ENCODE measurements at places on chromosomes 4 and X.

GRCh38 chr4:78781924-78782323, 5.8 kb downstream of the BMP2K start:
- no peak for DNase-seq

DNA sequence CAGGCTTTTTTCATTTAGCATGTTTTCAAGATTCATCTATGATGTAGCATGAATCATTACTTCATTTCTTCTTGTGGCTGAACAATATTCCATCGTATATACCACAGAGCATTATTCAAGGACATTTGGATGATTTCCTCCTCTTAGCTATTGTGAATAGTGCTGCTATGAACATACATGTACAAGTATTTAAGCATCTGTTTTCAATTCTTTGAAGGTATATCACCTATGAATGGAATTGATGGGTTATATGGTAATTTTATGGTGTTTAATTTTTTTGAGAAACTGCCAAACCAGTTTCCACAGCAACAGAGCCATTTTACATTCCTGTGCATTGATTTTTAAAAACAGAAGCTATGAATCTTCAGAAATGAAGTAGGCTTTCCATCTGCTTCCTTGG, 36.1 kb upstream of the WDR19 start:
- DNase-seq = no peak

GRCh38 chrX:46837558-46838485, 979 bp downstream of the RP2 start:
- DNase-seq = no peak

DNA sequence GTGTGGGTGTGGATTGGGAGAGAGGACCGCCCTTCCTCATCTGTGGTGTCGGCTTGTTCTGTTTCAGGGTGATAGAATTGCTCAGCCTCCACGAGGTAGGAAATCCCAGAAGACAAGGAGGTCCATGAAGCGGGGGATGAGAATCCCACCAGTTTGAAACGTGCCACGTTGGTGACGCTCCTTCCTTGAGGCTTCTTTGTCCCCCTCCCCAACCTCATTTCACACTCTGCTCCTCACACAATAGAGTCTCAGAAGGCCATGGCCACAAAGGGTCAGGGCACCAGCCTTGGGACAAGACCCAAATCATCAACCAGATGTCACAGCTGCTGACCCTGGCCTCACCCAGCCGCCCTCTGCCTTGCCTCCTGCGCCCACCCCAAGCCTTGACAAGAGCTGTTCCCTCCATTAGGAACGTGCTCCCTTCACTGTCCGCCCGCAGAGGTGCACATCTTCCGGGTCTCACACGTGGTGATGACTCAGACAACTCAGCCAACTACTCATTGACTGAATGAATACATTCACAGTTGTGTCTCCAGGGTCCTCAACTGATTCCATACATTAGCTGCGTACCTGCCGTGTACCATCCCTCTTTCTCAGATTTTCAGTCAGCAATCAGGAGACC, 18.3 kb downstream of the BLOC1S4 start:
- DNase-seq = no peak

- no peak for DNase-seq
Observed at GRCh38 chr4:189804894-189805293, 135.8 kb upstream of the FRG1 start.

DNA sequence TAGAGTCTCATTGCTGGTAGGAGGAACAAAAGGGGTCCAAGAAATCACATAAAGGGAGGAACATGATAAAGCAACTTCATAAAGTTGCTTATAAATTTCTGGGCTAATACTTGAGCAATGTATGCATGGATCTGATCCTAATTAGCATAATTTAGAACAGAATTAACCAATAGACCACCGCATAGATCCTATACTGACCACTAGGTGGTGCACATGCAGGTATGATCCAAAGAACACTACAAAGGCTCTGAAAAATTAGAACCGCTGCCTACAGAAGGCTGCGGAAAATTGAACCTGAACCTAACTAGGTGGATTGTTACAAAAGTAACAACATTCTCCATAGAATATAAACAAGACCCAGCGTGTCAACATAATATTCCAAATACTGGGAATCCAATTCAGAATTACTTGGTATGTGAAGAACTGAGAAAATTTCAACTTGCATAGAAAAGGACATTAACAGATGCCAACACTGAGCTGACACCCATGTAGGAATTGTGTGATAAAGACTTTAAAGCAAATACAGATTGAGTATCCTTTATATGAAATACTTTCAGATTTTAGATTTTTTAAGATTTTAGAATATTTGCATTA, 23.3 kb downstream of the BRCC3 start:
- no peak for DNase-seq

- DNase-seq = no peak
Observed at GRCh38 chr4:77308843-77309242, 151.8 kb downstream of the CCNG2 start.

GRCh38 chr4:76449362-76449767, 14.3 kb downstream of the SHROOM3 start:
- DNase-seq = no peak

DNA sequence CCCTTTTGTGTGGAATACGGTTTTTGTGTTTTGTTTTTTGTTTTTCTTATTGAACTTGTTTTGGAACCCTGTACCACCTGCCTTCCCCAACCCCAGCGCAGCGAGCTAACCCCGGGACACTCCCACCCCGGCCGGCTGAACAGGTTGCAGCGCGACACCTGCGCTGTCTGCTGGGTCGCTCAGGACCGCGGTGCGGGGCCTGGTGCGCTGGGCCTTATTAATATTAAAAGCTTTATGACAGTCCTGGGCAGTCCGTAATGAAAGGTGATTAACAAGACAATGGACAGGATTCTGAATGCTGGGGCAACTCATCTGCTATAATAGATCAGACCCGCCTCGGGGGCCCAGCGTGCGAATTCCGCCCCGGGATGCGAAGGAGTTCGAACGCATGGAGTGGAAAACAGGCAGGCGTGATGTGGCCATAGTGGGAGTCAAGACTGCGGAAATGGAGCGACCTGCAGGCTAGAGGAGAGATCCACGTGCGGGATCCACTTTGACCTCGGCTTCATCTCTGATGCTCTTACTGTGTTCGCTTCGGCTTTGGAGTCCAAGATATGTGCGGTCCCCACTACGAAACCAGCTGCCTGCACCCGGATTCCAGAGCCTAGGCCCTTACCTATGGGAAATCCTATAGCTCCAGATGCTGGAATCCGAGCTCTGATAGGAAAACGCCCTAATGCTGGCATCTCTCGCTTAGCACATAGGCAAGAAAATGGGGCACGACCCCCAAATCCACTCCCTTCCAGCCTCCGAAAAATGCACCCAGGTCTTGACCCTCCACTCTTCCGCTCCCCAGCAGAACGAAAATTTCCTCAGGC, 69.0 kb upstream of the TMEM33 start:
- no peak for DNase-seq

GRCh38 chr4:46993075-46994006, at the start of gene GABRA4:
GABRA4 (minus strand) TSS chr4:46993581; CDS start chr4:46993424, 157 bp downstream.
- no peak for DNase-seq

GRCh38 chr4:123301923-123302322, 94.7 kb upstream of the SPRY1 start:
- no peak for DNase-seq

- no peak for DNase-seq
Observed at GRCh38 chrX:149467461-149467860, 37.6 kb downstream of the IDS start.

DNA sequence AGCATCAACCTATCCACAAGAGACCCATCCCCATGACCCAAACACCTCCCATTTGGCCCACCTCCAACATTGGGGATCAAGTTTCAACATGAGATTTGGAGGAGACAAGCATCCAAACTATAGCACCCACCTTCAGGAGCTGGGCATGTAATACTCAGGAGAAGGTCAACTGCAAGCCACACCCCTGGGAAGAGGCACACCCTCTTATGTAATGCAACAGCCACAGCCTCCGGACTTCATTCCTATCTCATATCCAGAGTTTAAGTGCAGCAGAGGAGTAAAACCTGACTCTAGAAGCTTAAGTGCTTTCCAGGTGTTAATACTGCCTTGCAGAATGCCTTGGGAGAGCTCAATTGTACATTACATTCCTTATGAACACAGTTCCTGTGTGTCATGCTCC, 197.4 kb downstream of the PTTG2 start:
- no peak for DNase-seq

DNA sequence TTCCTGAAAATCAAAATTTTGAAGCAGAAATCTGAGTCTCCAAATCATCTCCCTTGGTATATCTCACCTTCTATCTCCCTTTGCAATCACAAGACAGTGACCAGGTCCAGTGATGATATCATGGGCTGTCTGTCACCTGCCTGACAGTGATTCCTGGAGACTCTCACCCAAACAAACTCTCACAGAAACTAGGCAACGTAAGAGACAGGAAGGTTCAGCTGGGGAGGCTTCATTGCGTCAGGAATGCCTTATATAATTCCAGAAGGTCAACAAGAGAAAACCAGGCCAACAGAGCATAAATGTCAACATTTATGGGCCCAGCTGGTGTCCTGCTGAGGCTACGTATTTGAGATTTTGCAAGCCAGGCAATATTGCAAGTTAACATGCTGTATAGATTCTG, 412.7 kb downstream of the KCNIP4 start:
- DNase-seq = no peak

- DNase-seq = no peak
Observed at GRCh38 chr4:72011906-72012305, 19.9 kb upstream of the NPFFR2 start.

GRCh38 chrX:16559206-16559619, 90.7 kb upstream of the S100G start:
- DNase-seq = no peak

DNA sequence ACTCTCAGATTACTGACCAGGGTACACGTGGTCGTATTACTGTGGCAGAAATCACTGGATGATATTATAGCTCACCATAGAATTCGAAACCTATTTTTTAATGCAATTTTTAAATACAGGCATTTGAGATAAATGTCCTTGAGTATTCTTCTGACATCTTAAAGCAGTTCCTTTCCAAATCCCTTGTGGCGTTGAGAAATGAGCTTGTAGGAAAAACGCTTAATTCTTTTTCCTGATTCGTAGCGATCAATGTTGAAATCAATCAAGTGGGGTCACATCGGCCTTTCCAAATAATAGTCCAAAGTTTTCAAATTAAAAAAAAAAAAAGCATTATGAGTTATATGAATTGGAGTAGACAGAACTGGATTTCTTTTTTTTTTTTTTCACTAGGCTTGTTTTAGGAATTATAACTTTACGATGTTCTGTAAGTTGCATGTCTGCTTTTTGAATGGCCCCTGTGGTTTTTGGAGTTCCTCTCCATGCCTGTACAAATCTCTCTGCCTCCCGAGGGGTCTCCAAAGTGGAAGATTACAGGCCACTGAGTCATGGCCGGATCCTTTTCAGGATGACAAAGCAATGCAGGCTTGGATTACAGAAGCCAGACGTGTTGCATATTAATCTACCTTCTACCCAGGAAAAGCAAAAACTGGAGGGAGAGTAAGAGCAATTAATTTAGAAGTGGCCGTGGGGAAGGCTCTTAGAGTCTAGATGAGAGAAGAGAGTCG, 226.1 kb downstream of the SHOX start:
- DNase-seq = no peak

DNA sequence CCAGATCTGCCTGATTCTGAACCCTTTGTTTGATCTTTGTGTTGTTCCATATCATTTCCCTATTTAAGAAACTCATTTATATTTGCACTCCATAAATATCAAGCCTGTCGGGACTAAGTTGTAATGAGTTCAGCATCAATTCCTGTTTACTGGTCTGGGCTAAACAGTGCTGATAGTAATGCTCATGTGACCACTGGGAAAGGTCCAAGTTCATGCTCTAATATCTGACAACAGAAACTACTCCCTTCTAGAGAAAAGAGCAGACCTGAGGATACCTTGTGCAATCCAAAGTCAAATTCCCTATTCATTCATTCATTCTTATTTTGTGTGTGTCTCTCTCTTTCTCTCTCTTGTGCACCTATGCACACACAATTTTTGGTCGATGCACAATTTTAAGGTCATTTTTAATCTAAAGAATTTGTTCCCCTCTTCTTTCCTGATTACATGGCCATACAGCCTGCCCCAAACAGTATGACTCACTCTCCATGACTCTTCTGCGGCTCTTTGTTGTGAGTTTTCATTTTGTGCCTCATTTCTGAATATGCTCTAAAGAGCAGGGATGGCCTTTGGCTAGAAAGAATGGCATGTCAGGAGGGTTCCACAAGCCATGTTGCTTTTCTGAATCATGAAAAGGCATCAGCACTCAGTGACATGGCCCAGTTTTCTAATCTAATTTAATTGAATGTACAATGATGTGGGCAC, 664.3 kb downstream of the RPA4 start:
- DNase-seq = no peak

- DNase-seq = no peak
Observed at GRCh38 chrX:2351999-2352995, 148.5 kb downstream of the DHRSX start.

GRCh38 chrX:150700107-150700506, 6.9 kb downstream of the MTMR1 start:
- DNase-seq = no peak

DNA sequence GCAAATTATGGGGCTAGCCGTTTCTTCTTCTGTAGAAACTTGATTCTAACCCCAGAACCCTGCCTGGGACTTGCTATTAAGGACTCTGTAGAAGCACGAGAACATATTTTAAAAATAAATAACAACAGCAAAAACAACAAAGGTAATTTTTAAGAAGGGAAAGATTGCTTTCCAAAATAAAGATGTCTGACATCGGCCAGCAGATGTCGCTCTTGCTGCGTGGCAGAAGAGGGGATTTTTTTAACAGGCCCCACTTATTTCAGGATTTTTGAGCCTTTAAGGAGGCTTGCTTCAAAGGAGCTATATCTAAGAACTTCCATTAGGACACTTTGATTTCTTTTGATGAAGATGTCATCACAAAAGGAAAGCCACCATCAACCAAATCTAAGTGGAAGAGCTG, 62.8 kb upstream of the EGFL6 start:
- DNase-seq = no peak

Data from GM12864 (cell line).